Spinal cord (tissue), 10 donors: ENCODE measurements at places on chromosomes 5 and 9.

GRCh38 chr5:157860898-157861890, 2.2 kb upstream of the CLINT1 start:
- DNase-seq, result no peak

DNA sequence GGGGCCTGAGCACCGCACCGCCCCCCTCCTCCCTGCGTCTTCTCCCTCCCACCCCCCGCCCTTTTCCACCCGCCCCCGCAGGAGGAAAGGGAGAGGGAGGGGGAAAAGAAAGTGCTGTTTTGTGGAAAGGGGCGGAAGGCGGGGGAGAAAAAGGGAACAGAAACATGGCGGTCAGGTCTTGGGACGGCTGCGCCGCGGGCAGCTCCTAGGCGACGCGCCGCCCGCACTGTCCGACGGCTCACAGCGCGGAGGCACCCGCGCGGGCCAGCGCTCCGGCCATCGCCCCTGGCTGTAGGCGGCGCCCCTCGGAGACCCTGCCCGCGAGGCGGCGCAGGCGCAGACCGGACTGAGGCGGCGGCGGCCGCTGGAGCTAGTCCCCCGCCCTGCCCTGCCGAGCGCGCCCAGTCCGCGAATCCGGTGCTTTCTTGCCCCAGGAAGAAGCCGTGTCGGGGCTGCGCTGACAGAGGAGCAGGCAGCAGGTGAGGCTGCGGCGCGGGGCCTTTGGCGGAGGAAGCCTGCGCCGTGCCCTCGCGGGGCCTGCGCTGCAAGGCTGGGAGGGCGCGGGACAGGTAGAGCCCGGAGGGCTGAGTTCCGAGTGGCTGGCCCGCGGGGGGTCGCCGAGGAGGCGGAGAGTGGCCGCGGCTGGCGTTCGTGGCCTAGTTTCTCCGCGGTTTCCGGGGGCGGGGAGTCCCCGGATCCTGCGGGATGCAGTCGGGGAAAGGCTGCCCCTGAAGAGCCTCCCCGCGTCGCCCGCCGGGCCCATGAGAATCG, at the start of gene DENND4C:
DENND4C (plus strand) TSS at position 339 of the 771 bp plus-strand sequence. CDS start 45,482 bp downstream, outside the sequence.
- peak; percentile 80 for DNase-seq

DNA sequence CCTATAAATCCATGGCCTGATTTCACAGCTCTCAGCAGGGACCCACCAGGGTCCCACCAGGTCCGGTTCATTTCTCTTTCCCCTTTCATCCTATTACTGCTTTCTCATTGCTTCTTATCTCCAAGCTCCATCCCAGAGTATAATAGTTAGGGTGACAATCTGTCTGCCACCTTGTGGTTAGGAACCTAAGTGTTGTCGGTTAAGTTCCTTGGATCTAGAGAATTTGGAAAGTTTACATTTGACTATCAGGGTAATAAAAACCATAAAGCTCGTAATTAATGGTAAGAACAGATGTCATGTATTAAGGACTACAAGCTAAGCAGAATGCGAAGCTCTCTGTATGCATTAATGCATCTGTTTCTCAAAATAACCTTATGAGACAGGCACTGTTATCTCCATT, 259.1 kb downstream of the SH3GL2 start:
- DNase-seq, result no peak

DNA sequence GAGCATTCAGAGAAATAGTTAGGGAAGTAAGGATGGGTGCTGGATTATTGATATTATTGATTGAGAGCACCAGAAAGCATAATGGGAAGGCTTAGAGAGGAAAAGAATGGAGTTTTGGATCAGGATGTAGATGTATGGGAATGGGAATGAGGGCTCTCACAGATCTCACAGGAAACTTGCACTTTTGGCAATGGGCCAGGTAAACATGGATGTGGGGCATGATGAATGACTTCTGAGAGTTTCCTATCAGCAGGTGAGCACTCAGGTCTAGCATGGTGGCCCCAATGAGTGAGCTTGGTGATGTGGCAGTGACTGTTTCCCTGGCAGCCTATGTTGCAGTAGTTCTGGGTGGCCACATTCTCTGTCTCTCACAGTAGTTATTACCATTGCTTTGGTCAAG, 283.8 kb downstream of the FBXL7 start:
- DNase-seq, result no peak

DNA sequence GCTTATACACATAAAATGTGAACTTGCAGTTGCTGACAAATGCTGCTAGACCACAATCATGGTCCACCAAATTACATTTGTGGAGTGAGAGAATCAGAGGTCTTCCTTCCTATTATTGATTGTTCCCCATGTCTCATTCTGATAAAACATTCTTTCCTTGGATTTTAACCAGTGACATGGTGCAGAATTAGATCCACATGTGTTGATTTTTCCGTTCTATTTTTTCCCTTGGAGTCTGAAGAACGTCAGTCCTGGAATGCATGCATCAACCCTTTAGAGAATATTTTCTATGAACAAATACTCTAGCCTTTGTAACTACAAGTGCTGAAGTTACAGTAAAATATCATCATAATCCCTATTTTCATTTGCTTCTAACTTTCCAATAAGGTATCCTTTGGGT, 170.7 kb upstream of the SPRY4 start:
- DNase-seq, result peak; percentile 39
